ENCODE measurements at places on chromosomes 16 and 17.

DNA sequence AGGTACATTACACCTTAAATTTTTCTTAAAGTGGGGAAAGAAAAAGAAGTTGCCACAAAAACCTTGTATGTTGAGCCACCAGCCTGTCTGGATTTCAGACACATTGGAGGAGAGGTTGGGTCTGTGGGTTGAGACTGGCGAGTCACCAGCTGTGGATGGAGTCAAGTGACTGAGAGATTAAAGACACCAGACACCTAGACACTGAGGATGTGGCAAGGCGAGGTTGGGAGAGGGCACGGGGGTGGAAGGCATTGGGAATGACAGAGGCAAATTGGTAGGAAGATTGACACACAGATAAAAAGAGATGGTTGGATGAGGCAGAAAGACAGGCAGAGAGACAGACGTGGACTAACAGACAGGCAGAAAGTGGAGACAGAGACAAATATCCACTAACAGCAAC lies 49.6 kb downstream of the KCNJ12 start:
- peak; percentile 49 for DNase-seq

DNA sequence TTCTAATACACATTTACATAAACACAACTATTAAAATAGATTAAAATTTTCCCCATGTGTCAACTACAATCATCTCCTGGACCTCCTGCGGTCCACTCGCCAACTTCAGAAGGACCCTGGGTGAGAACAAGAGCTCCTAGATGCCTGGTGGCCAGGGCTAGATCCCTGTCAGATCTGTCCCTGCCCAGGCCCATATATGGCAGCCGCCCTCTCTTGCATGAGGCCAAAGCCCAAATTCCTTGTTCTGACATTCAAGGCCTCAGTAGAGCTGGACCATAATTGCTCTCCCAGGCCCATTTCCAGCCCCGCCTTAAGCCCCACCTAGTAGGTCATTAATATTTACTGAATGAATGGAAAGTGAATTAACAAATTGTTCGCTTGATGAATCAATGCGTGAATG lies 237.7 kb downstream of the KATNIP start:
- DNase-seq: no peak

DNA sequence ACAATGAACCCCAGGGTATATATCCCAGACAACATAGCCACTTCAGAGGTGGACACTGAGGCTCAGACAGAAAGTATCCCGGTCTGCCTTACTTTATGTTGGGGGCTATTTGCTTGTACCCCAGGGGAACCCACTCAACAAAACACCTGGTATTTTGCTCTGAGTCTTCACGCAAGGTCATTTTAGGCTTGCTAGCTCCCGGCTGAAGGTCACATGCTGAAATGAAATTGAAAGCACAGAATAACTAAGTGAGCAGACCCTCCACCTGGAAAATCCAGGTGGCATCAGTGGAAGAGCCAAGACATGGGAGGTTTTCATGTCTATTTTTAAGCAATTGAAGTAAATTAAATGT lies 4.1 kb upstream of the KDM8 start:
- no peak for DNase-seq

DNA sequence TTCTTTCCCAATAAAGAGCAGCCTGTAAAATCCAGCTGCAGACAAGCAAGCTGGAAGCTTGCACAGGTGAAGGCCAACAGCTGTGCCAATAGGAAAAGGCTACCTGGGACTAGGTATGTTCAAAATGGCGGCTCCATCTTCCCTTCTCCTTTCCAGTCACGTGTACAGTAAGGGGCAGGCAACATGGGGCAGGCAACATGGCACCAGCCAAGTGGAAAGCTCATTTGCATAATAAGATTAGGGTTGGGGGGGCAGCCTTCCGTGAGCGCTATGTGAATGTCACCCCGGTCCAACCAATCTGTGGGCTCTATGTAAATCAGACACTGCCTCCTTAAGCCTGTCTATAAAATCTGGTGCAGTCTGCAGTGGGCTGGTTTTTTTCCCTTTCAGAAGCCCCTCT lies 31.3 kb downstream of the TVP23A start:
- DNase-seq: no peak

GRCh38 chr17:8609910-8610309 lies 20.6 kb downstream of the MYH10 start:
- DNase-seq: no peak

- DNase-seq: no peak
Measured at GRCh38 chr16:69693916-69694315, 32.4 kb downstream of the NQO1 start.

- no peak for DNase-seq
Measured at GRCh38 chr17:61519139-61519538, 66.9 kb downstream of the TBX4 start.

DNA sequence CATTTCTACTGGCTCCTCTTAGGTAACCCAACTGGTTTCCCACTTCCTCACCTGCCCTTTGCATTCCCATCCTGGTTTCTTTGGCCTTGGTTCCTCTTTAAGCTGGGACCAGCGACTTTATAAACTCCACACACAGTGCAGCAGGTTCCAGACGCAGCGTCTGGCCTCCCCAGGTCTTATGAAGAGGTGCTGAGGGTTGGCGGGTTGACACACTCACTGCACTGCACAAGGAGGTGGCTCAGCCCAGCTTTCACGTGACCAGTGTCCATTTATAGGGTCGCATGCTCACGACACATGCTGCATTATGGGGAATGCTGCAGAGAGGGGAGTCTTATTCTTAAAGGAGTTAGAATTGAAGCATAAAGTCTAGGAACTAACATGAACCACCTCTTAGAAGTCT lies 70.8 kb downstream of the ZFHX3 start:
- no peak for DNase-seq

GRCh38 chr16:85054948-85055492 lies 27.4 kb downstream of the KIAA0513 start:
- no peak for DNase-seq

DNA sequence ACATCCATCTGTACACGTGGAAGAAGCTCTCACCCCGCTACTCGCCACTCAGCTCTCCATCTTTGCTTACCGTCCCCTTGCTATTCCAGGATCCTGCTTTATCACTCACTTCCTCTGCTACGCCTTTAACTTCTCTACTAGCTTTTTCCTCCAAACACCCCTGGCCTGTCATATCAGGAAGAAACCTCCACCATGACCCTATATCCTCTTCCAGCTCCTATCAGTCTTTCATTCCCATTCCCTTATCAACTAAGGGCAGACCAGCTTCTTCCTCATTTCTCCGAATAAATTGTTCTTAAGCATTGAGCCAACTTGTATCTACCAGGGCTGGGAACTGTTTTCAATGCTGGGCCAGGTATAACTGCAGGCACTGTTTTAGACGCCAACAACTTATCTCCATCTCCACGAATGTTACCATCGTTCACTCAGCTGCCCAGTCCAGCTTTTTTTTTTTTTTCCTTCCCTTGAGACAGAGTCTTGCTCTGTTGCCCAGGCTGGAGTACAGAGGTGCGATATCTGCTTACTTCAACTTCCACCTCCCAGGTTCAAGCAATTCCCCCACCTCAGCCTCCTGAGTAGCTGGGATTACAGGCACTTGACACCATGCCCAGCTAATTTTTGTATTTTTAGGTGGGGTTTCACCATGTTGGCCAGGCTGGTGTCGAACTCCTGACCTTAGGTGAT lies 4.3 kb downstream of the IQCK start:
- DNase-seq: no peak

- no peak for DNase-seq
Measured at GRCh38 chr17:77877646-77878355, 80.7 kb upstream of the TNRC6C start.

DNA sequence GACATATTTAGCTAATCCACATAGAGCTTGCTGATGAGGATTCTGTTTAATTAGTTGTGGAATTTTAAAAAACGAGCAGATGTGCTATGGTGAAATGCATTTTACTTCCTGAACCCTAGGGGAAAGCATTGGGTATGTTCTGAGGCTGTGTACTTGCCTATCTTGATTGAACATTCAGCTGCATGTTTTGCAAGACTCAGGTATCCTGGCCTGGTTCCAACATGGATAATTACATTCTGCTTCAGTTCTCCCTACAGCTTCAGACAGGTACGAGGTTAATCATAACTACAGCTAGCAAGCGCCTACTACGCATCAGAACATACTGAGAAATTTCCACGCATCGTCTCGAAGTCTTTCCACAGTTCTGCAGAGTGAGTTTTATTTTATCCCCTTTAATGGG lies 77.0 kb downstream of the HS3ST2 start:
- no peak for DNase-seq

- no peak for DNase-seq
Measured at GRCh38 chr17:33451221-33451620, 158.1 kb upstream of the ASIC2 start.

DNA sequence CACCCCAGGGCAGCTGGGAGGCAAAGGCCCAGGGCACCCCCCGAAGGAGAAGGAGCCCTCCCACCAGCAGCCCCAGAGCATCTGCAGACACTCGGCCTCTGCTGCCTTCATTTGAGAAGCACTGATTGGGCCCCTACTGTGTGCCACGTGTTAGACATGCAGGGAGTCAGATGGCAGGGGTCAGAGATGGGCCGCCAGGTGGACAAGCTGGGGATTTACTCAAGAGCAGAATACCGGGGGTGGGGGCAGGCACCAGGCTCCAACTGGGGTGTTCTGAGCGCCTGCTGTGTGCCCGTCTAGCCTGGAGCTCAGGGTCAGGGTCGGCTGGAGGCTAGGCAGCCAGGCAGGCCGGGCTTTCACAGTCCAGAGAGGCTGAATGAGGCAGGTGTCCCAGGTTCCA lies 18.7 kb downstream of the TPSG1 start:
- no peak for DNase-seq

DNA sequence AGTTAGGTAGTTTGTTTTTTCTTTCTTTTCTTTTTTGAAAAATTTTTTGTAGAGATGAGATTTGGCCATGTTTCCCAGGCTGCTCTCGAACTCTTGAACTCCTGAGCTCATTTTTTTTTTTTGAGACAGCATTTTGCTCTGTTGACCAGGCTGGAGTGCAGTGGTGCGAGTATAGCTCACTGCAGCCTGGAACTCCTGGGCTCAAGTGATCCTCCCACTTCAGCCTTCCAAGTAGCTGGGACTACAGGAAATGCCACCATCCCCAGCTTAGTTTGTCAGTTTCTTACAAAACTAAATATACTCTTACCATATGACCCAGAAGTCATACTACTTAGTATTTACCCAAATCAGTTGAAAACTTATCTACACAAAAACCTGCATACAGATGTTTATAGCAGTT lies 14.4 kb upstream of the FBXO47 start:
- DNase-seq: no peak

GRCh38 chr17:16818340-16818739 lies 128.3 kb downstream of the CCDC144A start:
- DNase-seq: no peak

- no peak for DNase-seq
Measured at GRCh38 chr17:65190467-65191097, 53.4 kb downstream of the RGS9 start.

DNA sequence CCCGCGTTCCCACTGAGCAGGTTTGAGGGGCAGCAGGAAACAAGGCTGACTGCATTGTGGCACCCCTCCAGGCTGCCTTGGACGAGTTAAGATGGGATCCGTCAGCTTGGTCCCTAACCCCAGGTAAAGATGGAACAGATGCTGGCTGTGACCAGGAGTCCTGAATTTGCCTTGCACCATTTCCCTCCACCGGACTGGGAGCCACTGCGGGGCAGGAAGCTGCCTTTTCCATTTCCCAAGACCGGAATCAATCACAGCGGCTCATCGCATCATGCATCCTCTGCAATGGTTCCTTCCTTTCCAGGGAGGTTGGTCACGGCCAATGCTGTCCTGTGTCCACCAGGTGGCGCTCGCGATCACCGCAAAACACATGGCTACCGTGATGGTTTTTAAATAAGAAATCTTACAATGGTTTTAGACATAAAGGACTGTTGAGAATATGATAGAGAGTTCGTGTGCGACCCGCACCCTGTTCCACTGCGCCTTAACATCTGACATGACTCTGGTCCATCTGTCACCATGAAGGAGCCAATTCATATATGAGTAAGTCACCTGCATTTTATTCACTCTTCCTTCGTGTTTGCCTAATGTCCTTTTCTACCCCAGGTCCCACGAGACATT lies 6.8 kb upstream of the MEAK7 start:
- DNase-seq: peak; percentile 91

DNA sequence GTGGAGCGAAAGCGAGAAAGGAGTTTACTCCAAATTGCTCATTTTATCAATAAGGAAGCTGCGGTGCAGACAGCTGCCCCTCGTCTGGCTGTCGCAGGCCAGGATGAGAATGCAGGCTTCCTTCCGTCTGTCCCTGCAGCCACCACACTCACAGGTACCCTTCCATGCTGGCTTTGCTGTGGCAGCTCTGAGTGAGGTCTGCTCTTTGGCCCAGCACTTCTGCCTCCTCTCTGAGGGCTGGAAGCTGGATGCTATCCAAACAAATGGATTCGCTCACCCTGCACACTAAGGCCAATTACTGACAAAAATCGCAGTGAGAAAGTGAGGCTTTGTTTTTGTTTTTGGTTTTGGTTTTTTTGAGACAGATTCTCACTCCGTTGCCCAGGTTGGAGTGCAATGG lies 7.0 kb downstream of the ARMC7 start:
- DNase-seq: no peak

GRCh38 chr17:75013092-75013559 lies 656 bp downstream of the MRPL58 start:
- no peak for DNase-seq

GRCh38 chr17:63490329-63490728 lies 13.5 kb downstream of the ACE start:
- DNase-seq: no peak

- DNase-seq: no peak
Measured at GRCh38 chr17:4152471-4152870, 9.5 kb downstream of the CYB5D2 start.

DNA sequence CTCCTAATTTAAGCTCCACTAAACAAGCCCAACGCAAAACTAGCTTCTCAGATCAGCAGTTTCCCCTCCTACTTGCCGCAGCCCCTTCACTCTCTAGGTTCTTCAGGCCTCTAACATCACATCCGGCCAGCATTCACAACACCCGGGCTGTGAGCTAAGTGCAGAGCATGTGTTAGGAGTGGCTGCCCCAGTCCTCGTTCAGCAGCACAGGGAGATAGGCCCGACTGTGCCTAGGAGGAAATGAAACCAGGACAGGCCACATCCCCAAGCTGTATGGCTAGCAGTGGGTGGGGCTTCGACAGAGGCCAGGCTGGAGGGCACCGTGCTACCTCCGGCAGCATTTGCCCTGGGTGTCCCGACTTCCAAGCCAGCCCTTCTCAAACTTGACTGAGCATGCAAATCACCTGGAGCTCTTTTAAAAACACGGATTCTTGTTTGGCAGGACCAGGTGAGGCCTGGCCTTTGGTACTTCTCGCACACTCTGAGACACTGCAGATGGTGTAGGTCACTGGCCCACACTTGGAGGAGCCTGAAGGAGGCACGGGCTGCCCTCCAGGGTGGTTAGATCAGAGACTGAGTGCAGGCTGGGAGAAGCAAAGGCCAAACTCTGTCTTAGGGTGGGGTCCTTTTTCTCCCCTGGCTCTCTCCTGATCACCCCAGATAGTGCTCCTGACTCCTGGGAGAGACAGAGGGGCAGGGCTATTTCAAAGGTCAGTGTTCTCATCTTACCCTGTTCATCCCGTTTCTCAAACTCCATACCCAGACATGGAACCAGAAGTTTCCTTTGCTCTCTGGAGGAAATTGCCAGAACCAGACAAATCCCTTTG lies 202.0 kb downstream of the C16orf78 start:
- DNase-seq: no peak

Data from left forelimb (tissue), 1 donor.